ENCODE measurements at places on chromosomes 5 and 9.

DNA sequence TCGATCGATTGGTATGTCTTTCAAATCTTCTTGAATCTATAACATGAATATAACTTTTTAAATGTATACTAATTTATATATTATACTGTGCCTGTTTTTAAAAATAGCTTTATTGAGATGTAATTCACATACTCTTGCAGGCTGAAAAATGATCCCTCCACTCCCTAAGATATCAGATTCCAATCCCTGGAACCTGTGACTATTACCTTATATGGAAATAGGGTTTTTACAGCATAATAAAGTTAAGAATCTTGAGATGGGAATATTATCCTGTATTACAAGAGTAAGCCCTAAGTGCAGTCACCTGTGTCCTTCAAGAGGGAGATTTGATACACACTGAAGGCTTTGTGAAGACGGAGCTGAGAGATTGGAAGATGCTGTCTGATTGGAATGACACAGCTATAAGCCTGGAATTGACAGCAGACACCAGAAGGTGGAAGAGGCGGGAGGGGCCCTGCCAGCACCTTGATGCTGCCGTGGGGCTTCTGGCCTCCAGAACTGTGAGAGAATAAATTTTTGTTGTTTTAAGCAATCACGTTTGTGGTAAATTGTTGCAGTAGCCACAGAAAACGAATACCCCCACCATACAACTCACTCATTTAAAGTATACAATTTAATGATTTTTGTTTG, 161.3 kb downstream of the RMI1 start:
- DNase-seq = peak; percentile 55

DNA sequence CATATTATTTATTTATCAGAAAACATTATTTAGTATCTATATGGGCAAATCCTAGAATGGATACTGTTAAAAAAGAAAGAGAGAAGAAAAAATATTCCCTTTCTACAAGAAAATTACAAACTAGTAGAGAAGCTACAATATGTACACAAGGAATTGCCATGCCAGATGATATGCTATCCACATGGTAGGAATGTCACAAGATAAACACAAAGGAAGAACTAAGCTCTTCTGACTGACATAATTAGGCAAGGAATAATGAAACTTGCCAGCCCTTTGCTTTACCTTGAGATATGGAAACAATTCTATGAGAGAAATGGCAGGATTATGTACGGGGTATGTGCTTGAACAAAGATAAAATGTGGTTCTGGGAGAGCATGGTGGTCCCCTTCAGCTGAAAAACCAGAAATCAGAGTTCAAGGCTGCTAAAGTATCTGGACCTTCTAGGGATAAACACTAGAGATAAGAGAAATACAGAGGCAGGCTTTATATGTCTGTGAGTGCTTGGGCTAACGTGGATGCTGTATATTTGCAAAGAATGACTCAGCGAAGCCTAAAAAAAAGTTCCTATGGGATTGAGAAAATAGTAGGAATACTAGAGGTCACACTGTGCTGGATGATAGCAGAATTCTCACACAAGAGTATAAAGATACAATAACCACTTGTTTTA, 451.6 kb downstream of the TLE1 start:
- no peak for DNase-seq

- no peak for DNase-seq
Observed at GRCh38 chr9:110532908-110533665, 46.5 kb downstream of the SVEP1 start.

DNA sequence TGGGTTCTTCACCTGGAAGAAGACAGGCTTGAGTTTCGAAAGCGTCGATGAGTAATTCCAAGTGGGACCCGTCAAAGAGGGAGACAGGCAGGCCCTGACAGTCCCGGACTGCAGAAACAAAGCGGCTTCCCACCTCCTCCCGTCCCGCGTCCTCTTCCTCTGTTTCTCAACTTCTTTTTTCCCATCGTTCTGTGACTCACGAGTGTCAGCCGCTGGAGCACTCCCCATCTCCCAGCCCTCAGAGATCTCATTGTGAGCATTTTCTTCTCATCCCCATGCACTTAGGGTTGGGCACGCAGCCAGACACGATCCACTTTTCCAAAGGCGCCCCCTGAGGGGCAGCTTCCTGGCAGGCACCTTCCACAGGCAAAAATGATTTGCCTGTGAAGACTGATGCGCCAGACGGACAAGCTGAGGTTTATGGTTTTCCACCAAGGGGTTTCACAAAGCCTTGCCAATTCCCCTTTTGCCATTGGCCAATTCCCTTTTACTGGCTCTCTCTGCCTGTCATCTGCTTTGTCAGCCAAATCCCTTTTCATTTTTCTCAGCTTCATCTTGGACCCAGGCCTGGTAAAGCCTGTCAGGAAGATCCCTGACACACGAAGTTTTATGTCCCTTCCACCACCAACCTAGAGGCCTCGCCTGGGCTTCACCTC, 86.5 kb upstream of the ANKRD55 start:
- DNase-seq = no peak

- DNase-seq = no peak
Observed at GRCh38 chr9:17380126-17380861, 198.6 kb upstream of the SH3GL2 start.
